Thyroid gland (tissue), 4 donors: ENCODE measurements at places on chromosomes 7 and 10. TPM values are rescaled to one million over a fixed set of nuclear protein-coding genes. Genes with fewer than 3 reads are reported as not detected.

DNA sequence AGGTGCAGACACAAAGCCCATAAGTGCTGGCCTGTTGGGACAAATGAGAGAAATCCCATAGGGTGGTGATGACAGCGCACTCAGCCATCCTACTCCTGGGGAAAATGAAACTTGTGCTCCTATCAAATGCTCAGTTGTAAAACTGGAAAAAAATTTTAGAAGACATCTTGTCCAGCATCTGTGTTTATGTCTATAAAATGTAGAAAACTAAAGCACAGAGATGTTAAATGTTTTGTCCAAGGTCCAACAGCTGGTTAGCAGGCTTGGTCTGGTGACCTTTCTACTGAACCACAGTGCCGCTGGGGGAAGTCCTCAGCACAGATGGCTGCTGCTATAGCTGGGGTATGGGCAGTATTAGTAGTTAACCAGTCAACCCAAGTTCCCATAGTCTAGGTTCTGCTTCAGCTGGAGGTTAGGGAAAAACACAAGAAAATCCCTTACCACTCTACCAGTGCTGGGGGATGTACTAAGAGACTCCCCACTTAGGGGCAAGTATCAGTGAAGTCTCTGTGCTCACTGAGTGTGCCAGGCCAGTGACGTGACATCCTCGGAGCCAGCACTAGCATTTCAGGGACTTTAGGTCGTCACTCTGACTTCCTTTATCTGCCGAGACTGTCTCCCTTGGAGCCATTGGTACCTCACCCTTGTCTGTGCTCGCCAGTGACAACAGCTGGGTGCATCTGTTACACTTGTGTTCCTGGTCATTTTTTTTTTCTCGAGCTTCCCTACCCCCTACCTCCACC, 1.9 kb downstream of the TSPAN33 start:
- DNase-seq: no peak
- no peaks in the 10 kb centered on the region for H3K27me3 ChIP-seq
- no peak overlapping the region for H3K4me3 ChIP-seq
- H3K36me3 ChIP-seq: no peaks in the 10 kb centered on the region

- peaks cover 8% of the 10 kb centered on the region for H3K4me1 ChIP-seq
- H3K36me3 ChIP-seq: no peaks in the 10 kb centered on the region
- no peaks in the 10 kb centered on the region for H3K27me3 ChIP-seq
- H3K27ac ChIP-seq: no peak overlapping the region
- no peak overlapping the region for H3K4me3 ChIP-seq
Observed at GRCh38 chr7:25726781-25727311, 425.2 kb upstream of the NFE2L3 start.

DNA sequence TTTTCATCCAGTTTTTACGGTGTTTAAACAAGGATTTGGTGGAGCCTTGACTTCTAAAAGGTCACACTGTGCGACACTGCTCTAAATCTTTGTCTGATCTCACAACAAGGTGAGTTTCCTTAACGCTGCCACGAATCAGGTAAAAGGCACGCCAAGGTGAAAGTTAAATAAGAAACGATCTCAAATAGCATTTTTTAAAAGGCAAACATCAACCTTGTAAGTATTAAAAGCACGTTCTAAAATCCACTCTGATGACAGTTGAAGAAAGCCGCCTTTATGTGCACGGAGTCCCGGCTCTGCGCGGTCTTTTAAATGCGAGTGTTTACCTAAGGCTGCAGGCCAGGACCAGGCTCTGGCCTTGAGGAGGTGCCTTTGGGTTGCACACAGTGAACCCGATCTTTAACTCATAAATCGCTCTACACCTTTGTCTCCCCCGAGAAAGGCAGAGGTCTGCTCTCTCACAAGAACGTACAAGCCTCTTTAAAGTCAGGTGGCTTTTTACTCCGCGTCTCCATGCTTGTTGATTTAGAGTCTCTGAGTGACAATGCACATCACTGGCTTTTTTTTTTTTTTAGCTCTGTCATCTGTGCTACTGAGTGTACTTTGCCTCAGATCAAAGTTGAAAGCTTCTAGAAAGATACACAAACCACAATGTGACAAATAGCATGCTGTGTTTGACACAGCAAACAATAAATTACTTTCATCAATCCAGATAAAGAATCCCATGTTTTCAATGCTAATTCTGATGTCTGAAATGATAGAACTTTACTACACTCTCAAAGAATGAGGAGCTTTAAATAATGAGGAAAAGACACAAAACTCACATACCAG, 25.9 kb upstream of the RNF32 start:
- H3K27me3 ChIP-seq: no peaks in the 10 kb centered on the region
- no peaks in the 10 kb centered on the region for H3K36me3 ChIP-seq
- DNase-seq: no peak
- H3K27ac ChIP-seq: no peak overlapping the region
- no peak overlapping the region for H3K4me3 ChIP-seq

CLDN3 gene
- total RNA-seq: 323 TPM

SLC18A2 gene
- total RNA-seq: not detected

ZNF727 gene
- 11.9 TPM for total RNA-seq

SCD gene
- total RNA-seq: 29.7 TPM

COL28A1 gene
- total RNA-seq: 0.56 TPM
